ENCODE measurements at places on chromosomes 4 and X.

DNA sequence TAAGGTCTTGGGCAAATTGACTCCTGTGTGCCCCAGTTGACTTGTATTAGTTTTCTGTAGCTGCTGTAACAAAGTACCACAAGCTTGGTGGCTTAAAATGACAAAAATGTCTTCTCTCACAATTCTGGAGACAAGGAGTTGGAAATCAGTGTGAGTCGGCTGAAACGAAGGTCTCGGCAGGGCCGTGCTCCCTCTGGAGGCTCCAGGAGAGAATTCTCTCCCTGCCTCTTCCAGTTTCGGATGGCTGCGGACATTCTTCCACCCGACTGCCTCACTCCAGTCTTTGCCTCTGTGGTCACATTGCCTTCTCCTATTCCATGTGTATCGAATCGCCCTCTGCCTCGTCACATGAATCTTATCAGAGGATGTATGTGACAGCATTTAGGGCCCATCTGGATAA, 66.0 kb upstream of the PHOX2B start:
- no peak for DNase-seq

GRCh38 chrX:48813644-48814043, 11.8 kb downstream of the HDAC6 start:
- no peak for DNase-seq

DNA sequence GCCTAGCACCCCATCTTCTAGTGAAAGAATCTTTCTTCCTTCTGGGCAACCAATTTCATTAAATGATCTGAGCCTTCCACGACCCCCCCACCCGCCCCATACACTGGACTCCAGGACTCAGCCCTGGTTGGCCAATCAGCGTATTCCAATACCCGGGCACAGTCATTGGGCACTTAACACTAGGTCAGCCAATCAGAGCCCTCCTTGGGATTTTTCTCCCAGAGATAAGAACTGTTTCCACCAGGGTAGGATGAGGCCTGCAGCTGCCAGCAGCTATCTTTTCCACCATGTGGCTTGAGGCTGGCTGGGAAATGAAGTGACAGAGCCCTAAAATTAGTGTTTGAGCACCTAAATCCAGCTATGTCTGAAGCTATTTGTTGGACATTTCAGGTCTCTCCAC, 418.8 kb downstream of the BCOR start:
- DNase-seq, result no peak

DNA sequence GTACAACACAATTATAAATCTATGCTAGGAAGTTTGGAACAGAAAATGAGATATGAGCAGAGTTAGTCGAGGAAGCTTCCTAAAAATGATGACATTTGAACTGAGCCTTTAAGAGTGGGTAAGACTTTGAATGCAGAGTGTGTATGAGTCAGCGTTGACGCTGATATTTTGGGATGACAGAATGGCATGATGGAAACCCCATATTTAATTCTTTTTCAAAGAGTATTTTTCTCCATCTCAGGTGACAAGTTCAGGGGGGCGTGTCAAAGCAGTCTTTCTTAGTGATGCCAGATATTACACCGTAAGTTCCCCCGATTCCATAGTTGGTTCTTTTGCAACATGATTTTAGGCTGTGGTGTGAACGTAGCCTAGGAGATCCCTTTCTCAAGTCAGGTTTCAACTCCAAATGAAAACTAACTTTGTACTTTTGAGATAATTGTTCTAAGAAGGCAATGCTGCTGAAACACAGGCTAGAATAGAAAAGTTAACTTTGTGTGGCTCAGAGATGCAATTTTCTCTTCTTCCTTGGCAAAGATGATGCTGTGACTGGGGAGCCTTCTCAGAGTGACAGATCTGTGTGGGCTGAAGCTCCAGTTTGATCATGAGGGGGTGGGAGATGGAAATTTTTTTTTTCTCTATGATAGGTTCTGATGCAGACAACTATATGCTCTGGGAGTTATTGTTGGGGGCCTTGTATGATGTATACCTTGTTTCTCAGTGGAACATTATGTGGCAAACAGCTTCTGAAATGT, 59.2 kb downstream of the GLUD2 start:
- DNase-seq, result no peak

GRCh38 chr4:80876810-80877209, 153.7 kb upstream of the BMP3 start:
- no peak for DNase-seq

DNA sequence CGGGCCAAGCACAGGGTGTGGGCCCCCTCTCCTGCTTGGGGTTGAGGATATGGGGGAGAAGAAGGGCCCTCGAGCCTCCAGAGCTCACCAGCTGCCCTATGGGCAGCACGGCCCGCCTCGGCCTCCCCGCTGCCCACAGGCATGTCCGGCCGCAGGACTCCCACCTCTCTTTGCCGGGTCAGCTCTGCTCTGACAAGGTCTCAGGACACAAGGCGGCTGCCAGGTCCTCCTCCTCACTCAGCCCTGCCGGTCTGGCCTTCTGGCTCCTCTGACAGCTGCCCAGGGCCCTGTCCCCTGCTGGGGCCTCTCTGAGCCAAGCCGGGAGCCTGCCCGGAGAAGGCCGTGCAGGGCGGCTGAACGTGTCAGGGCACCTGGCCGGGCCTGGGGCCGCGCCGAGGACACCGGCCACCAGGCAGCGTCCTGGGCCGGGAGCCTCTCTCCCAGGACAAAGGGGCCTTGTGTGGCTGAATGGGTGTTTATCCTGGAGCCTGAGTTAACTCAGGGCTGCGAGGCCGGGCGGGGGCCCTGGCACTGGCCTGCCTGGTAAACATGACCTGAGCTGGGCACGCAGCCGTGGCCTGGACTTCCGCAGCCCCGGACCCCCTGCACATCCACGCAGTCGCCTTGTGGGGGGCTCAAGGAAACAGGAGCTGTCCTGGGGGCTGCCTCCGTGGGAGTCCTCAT, 25.7 kb downstream of the TACC3 start:
- no peak for DNase-seq
